ENCODE measurements at places on chromosomes 12 and 14.

GRCh38 chr14:35829449-35829848, 3.3 kb downstream of the BRMS1L start:
- no peak for DNase-seq

GRCh38 chr12:80188576-80188975, 89.2 kb downstream of the OTOGL start:
- no peak for DNase-seq

- no peak for DNase-seq
These were observed 285.9 kb downstream of the MDGA2 start for GRCh38 chr14:47389535-47389934.

DNA sequence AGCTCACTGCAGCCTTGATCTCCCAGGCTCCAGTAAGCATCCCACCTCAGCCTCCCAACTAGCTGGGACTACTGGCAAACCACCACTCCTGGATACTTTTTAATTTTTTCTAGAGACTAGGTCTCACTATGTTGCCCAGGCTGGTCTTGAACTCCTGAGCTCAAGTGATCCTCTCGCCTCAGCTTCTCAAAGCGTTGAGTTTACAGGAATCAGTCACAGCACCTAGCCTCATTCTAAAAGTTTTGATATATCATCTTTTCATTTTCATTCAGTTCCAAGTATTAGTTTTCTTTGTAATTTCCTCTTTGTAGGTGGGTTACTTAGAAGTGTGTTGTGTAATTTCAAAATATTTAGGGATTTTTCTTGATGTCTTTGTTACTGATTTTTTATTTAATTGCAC, 9.6 kb downstream of the CBX5 start:
- no peak for DNase-seq

DNA sequence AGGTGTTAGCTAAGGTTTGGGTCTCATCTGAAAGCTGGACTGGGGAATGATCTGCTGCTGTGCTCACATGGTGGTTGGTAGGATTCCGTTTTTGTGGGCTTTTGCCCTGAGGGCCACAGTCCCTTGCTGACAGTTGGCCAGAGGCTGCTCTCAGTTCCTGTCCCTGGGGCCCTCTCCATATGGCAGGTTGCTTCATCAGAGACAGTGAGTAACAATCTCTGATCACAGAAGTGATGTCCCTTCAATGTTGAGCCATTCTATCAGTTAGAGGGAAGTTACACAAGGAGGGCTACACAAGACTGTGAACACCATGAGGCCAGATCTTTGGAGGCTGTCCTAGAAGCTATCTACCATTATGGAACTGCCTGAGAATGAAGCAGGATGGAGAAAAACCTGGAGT, 137.2 kb downstream of the AACS start:
- DNase-seq, result no peak
